ENCODE measurements at places on chromosomes 5 and 9.

DNA sequence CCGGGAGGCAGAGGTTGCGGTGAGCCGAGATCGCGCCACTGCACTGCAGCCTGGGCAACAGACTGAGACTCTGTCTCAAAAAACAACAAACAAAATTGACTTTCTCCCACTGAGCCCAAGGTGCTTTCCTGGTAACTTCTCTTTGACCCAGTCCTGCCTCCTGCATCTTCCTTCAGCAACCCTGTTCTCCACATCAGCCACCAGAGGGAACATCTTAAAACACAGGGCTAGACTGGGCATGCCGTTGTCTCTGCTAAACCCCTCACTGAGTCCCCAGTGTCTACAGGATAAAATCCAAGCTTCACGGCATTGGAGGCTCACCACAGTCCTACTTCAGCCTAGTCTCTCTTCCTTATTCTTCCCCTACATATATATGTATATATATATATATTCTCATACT, 39.8 kb upstream of the KCNMB1 start:
- DNase-seq = no peak

GRCh38 chr5:95647886-95648860, 1.6 kb downstream of the RFESD start:
- no peak for DNase-seq

DNA sequence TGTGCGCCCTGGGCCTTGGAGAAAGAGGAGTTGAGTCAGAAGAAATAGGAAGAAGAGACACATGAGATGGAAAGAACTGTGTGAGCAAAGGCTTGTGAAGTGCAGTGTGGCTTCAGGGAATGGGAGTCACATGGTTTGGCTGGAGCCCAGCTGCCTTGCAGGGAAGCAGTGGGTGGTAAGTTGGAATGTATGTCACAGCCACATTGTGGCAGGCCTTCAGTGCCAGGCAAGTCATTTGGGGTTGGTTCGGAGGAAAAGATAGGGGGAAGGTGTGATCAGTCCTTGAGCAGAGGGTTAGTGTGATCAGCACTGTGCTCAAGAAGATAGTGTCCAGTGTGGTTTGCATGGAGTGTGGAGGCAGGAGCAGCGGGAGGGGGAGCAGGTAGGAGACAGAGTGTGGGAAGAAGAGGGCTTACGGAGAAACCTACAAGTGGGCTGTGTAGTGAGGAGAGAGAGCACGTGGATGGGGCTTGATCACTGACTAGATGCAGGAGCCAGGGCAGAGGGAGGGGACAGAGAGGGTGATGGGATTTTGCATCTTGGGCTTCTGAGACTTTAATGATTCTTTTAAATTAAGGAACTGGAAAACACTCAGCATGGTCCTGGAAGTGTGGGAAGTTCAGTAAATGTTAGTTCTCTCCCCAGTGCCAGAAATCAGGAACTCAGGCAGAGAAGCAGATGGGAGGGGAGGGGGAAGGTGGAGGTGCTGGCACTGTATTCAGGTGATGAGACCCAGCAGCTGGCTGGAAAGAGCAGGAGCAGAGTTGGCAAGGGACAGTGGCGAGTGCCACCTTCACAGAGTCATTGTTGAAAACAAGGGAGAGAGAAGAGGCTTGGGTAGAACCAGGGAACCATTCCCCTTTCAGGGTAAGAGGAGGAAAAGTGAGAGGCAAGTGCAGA, 46.6 kb downstream of the ARHGAP26 start:
- DNase-seq = no peak

- no peak for DNase-seq
These were observed 2.7 kb downstream of the NDUFB6 start for GRCh38 chr9:32570262-32570661.

- no peak for DNase-seq
These were observed 9.0 kb downstream of the NIPSNAP3B start for GRCh38 chr9:104772714-104773510.

GRCh38 chr9:123816817-123817472, 113.0 kb downstream of the DENND1A start:
- no peak for DNase-seq

- no peak for DNase-seq
These were observed 75.7 kb downstream of the TUSC1 start for GRCh38 chr9:25602400-25603044.

DNA sequence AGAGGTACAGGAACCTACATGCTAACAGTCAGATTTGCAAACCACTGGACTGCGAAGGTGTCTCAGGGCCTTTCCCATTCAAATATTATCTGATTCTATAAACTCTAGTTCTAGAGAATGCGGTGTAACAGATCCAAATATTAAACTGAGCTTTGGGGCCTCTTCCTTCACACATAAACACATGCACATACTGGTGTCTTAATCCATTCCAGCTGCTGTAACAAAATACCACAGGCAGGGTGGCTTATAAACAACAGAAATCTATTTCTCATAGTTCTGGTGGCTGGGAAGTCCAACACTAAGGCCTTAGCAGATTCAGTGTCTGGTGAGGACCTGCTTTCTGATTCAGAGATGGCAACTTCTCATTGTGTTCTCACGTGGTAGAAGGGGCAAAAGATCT, 30.2 kb downstream of the RETREG1 start:
- DNase-seq = no peak

DNA sequence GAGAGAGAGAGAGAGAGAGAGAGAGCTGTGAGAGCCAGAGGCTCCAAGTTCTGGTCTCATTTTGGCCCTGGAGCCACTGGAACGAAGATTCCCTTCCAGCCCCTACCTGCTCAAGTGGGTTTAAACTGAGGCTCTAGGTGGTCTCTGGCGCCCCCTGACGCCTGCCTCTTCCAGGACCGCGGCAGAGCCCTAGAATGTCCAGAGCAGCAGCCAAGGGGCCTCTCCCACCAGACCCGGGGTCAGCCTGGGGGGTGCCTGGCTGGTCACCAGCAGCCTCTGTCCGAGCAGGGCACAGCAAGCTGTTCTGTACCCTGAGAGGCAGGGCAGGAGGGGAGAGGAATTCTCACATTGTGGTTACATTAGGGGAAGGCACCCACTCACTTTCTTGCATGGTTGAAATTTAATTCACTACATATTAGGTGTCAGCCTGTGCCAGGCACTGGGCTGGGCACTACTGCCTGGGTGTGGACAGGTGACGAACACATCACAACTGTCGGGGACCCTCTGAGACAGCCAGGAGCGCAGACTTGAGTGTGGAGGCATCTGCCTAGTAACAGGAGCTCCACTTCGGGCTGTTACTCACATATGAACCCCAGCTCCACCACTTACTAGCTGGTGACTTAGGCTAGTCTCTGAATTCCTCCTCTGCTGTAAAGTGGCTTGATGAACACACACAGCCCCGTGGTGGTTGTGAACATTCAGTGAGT, 44.5 kb downstream of the AMBP start:
- DNase-seq = no peak

DNA sequence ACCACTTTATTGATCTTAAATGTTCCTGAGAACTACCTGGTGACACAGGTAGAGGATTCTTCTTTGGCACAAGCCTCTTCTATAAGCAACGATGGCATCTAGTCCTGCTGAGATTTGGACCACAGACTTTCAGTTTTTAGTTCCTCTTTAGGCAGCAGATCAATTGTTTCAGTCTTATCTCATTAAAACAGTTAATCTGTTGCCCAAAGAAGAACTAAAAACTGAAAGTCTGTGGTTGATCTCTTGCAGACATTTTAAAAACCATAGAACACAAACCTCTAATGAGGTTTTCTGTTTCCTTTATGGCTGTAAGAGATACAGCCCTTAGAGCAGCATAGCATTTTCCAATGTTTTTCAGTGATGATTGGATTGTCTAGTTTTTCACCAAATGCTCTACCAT, 480.9 kb downstream of the MTRR start:
- DNase-seq = no peak

- DNase-seq = no peak
These were observed 173.1 kb upstream of the PAPPA start for GRCh38 chr9:115980502-115980901.

DNA sequence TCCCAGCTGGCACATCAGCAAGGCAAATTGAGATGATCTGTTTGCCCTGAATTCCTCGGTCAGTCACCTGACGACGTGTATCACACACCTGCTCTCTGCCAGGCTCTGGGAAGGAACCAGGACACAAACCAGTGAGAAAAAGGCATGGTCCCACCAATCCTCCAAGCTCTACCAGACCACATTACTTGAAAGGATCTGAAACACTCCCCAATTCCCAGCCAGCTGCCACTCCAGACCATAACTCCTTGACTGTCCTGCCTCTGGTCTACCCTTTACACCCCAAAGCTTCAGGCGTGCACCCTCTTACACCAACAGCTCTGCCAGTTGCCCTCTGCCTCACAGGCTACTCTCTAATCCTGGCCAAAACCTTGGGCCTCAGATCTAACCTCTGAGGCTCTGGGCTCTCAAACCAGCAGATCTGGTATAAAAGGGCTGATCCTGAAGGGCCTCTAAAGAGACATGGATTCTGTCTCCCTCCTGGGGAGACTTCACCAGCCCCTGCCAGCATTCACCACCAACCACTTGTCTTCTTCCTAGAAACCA, 6.8 kb downstream of the MGAT1 start:
- DNase-seq = no peak

DNA sequence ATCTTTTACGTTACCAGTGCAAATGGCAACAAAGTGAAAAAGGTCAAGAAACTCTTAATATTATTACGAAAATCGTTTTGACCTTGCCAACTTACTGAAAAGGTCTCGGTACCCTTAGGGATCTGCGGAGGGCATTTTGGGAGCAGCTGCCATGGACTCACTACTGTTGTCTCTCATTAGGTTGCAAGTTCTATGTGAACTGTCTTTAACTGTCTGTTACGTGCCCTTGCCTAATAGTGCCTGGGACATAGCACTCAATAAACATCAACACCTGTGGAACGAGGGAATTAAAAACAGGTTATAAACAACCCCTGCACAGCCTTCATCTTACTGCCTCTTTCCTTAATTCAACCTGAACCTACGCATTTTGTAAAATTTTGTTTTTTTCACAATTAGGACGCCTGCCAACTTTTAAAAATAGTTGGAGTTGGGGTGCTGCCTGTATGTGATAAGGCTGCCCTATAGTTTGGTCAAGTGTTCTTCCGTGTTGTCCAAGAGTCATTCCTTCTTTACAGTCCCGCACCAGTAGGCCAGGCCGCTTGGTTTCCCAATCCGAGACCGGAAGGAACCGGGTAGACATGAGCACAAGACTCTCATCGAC, 527 bp upstream of the SREK1 start:
- DNase-seq = no peak
